ENCODE measurements at places on chromosomes 2 and 18.

DNA sequence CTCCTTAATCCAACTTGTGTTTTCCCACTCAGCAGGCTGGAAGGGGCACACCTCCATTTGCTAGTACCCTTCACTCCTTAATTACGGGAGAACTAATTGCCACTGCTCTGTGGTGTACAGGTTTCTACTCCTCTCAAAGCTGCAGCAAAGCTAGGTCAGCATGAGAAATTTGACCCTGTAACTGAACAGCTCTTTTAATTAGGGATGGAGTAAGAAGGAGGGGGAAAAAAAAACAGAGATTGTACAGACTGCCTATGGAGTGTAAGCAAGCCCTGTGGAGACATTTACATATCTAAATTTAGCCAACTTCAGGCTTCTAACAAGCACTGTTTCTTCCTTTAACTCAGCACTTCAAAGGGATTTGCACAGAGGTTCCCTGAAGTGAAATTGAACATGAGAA is 629.7 kb upstream of the SETBP1 start:
- no peak for DNase-seq

DNA sequence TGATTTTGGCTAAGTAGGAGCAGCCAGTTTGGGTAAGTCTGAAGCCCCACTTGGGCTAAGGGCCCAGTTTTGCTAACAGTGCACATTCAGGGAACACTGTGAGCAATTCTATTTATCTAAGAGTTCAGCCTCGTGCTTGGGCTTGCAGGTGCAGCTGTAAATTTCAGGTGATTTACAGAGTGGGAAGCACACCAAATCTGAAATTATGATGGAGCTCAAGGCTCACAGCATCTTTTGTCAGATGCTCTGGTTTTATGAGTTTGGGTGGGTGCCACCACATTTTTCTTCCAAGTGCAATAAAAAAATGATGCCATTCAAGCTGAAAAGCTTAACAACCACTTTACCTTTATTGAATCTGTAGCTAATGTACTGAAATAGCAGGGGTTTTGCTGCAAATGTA is 671.2 kb downstream of the LRRTM4 start:
- no peak for DNase-seq

- no peak for DNase-seq
These were observed 8.9 kb downstream of the COL6A3 start for GRCh38 chr2:237405006-237405559.

- DNase-seq, result no peak
These were observed 160.6 kb upstream of the SMAD7 start for GRCh38 chr18:49111191-49111988.

DNA sequence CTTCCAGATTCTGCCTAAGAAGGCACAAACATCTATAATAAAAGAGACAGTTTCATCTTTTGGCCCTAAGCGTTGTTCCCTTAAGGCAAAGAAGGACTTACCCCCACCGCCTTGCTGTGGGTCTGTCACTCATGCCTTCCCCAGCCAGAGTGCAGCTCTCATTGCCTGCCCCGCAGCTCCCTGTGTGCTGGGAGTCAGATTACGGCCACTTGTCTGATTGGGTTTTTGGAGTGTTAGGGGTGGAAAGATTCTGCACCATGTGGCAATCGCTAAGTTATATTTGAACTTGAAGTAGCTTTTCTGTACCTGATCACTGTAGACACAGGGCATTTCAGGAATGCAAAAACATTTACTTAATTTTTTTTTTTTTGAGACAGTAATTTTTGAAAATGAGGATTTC is at the start of gene AQP4:
Gene AQP4, minus strand, starts transcription at position 151 of the 400 bp plus-strand sequence. Its CDS starts 18 bp downstream, at position 133.
- DNase-seq, result no peak

- no peak for DNase-seq
These were observed 22.0 kb downstream of the NPPC start for GRCh38 chr2:231904161-231904611.

- DNase-seq, result no peak
These were observed 95.6 kb downstream of the FAM210A start for GRCh38 chr18:13630716-13631268.

- DNase-seq, result no peak
These were observed 19.4 kb upstream of the NMUR1 start for GRCh38 chr2:231549446-231550239.

DNA sequence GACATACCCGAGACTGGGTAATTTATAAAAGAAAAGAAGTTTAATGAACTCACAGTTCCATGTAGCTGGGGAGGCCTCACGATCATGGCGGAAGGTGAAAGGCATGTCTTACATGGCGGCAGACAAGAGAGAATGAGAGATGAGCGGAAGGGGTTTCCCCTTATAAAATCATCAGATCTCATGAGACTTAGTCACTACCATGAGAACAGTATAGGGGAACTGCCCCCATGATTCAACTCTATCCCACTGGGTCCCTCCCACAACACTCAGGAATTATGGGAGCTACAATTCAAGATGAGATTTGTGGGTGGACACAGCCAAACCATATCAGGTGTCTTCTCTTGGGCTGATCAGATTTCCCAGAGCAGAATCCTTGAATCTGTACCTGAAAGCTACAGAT is 617.3 kb upstream of the ID2 start:
- no peak for DNase-seq

GRCh38 chr2:136658201-136658600 is 107.1 kb upstream of the THSD7B start:
- no peak for DNase-seq

- no peak for DNase-seq
These were observed 50.0 kb upstream of the TTC39C start for GRCh38 chr18:23964282-23965238.

DNA sequence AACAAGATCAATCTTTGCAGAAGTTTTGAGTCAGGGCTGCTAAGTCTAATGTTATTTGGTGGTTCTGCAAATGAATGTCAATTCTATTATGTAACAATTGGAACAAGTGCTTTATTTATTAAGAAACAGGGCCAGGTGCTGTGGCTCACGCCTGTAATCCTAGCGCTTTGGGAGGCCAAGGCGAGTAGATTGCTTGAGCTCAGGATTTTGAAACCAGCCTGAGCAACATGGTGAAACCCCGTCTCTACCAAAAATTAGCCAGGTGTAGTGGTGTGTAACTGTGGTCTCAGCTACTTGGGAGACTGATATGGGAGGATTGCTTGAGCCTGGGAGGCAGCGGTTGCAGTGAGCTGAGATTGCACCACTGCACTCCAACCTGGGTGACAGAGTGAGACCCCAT is 13.2 kb upstream of the RNF103 start:
- DNase-seq, result no peak

- no peak for DNase-seq
These were observed 239.7 kb upstream of the FBXO11 start for GRCh38 chr2:48145845-48146452.

DNA sequence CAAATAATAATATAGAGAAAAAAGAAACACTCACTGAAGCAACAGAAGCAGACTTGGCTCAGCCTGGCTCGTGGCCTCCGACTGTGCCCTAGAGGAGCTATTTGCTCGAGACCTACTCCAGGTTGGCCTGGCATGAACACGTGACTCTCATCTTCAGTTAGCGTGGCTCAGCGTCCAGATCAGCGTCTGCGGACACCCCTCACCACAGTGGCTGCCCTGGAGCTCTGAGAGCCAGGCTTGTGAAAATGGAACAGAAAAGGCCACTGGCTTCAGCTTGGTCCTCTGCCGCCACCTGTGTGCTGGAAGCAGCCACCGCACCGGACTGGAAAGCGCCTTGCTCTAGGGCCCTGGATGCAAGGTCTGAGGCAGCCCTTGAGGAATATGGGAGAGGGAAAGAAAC is 1184.0 kb upstream of the GYPC start:
- peak; percentile 18 for DNase-seq

- DNase-seq, result no peak
These were observed 25.6 kb downstream of the GCA start for GRCh38 chr2:162369551-162369950.

DNA sequence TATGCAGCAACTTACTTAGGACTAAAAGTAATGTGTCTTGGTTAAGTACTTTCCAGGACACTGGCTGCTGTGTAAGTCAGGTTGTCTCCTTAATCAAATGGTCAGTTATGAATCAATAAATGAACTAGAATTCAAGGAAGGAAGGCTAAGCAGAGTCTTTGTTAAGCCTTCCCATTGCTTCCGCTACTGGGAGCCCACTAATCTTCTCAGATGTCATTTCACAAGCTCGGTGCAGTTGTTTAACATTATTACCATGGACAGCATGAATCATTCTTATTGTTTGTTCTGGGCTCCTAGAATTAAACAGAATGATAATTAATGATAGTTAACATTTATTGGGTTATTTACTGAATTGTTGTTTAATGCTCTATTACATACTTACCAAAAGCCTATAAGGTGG is 26.0 kb upstream of the MEIS1 start:
- no peak for DNase-seq

DNA sequence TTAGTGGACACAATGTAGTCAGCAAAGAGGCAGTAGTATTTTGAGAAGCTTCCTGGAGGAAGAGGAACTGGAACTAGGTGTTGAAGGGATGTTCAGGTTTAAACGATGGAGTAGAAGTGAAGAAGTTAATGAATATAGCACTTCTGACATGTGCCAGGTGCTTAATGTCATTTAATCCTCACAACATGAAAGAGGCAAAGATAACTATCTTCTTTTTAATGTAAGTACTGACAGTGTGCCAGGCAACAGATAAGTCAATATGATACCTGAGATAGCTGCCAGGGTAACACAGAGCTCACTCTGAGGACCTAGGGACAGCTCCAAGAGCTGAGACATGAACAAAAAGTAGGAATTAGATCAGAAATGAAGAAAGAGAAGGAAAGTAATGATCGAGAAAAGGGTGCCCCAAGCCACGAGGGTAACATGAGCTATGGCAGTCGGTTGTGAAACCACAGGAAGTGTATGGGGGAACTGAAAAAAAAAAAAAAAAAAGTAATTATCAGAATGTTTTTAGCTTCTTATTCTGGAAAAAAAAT is 140.7 kb downstream of the RNF144A start:
- DNase-seq, result no peak

- no peak for DNase-seq
These were observed 232.7 kb upstream of the COPS8 start for GRCh38 chr2:236852977-236853374.

- no peak for DNase-seq
These were observed 27.2 kb downstream of the NAT8 start for GRCh38 chr2:73614997-73615396.

- DNase-seq, result peak; percentile 41
These were observed 89.2 kb downstream of the SH3RF3 start for GRCh38 chr2:109218087-109218791.

- DNase-seq, result no peak
These were observed 150.6 kb downstream of the TXNL1 start for GRCh38 chr18:56487801-56488200.

DNA sequence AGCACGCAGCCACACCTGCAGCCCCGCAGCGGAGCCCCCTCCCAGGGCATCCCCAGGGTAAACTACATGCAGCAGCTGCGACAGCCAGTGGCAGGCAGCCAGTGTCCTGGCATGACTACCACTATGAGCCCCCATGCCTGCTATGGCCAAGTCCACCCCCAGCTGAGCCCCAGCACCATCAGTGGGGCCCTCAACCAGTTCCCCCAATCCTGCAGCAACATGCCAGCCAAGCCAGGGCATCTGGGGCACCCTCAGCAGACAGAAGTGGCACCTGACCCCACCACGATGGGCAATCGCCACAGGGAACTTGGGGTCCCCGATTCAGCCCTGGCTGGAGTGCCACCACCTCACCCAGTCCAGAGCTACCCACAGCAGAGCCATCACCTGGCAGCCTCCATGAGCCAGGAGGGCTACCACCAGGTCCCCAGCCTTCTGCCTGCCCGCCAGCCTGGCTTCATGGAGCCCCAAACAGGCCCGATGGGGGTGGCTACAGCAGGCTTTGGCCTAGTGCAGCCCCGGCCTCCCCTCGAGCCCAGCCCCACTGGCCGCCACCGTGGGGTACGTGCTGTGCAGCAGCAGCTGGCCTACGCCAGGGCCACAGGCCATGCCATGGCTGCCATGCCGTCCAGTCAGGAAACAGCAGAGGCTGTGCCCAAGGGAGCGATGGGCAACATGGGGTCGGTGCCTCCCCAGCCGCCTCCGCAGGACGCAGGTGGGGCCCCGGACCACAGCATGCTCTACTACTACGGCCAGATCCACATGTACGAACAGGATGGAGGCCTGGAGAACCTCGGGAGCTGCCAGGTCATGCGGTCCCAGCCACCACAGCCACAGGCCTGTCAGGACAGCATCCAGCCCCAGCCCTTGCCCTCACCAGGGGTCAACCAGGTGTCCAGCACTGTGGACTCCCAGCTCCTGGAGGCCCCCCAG is 254.1 kb downstream of the GLI2 start:
- no peak for DNase-seq

DNA sequence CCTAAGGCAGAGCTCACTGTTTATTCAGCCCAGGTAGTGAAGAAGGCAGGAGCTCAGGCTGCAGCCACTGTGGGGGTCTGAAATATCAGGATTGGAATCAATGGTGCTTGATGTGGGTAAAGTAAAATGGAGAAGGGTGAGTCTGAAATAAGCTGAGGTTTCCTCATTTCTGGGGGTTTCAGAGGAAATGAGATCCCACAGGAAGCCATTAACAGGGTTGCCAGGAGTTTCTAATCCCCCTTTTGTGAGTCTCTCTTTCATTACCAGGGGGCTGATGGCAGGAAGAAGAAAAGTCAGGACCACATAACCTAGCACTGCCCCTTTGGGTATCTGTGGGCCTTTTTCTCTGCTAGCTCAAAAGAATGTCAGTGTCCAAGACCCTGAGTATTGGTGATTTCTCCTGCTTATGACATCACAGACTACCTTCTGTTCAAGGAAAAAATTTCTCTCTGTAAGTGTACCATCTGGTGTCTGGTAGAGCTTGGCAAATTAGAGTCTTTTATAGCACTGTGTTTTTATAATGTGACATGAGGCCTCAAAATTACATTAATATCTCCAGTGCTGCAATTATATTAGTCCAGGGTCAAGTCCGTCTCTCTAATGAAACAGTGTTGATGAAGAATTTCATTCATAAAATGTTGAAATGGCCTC is 56.0 kb downstream of the LBH start:
- DNase-seq, result no peak

DNA sequence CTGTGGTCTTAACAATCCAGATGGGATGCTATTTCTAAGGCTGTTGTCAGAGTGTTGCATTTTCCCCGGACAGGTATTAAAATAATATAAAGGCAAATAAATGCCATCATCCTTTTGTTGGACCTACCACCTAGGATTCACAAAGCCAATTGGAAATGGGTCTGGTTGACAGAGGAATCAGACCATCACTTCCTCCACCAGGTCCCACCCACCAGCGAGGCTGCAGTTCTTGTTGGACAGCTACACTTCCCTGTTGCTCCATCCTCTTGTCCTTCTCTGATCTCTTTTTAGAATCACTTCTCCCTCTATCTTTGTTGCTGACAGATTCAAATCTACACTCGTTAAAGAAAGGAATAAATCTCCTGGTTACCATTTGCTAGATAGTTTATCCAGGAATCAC is 1.1 kb downstream of the TMEM169 start:
- DNase-seq, result no peak

DNA sequence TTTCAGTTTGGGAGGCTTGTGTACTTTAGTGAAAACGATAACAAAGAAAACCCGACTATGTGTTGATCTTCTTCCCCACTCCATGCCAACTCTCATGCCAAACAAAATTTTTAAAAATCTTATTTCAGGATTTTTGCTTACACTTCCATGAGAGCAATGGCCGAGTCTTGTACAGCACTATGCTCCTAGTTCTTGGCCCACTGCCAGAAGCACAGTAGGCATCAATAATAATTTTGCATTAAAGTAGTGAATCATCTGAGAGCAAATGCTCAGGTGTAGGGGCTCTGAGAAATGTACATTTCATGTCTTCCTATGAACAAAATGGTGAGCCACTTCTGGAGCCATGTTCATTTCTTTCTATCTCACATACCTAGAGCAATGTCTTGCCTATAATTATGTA is 62.2 kb downstream of the MAP3K19 start:
- DNase-seq, result no peak

- no peak for DNase-seq
These were observed 53.0 kb upstream of the ROCK1 start for GRCh38 chr18:21164548-21165095.

GRCh38 chr2:44918095-44918775 is 23.3 kb upstream of the SIX3 start:
- DNase-seq, result no peak

All from GM19239 (cell line).